Right atrium auricular region (tissue), 2 donors: ENCODE measurements at places on chromosomes 2 and 18. TPM values are rescaled to one million over a fixed set of nuclear protein-coding genes. Genes with fewer than 3 reads are reported as not detected.

The MFSD6 gene
- total RNA-seq: 57.2 TPM

The CCL20 gene
- not detected for total RNA-seq

The COLEC11 gene
- 27.8 TPM for total RNA-seq

The EMILIN1 gene
- 22.3 TPM for total RNA-seq

- peak overlapping the region; percentile 84 for H3K27ac ChIP-seq
- H3K36me3 ChIP-seq: no peaks in the 10 kb centered on the region
- H3K27me3 ChIP-seq: no peaks in the 10 kb centered on the region
- peaks cover 4% of the 10 kb centered on the region for H3K4me1 ChIP-seq
- H3K4me3 ChIP-seq: no peak overlapping the region
Observed at GRCh38 chr18:6728331-6728730, 1.2 kb upstream of the ARHGAP28 start.

DNA sequence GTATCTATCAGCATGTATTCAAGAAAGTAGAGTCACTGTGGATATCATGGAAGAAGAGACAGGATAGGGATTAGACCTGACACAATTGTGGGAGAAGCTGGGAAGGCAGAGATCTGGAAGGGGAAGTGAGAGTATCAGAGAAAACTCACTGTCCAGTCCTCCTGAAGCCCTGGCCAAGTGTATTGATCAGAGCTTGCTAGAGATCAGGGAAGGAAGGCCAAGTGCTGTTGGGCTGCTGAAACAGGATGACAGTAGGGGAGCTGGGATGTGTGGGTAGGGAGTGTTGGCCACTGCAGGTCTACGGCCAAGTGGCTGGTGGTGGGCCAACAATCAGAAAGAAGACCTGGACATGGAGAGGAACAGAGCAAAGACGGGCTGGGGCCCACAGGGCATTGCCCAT, 26.3 kb upstream of the TTR start:
- no peak overlapping the region for H3K27ac ChIP-seq
- H3K4me1 ChIP-seq: no peaks in the 10 kb centered on the region
- H3K4me3 ChIP-seq: no peak overlapping the region
- no peaks in the 10 kb centered on the region for H3K27me3 ChIP-seq
- no peaks in the 10 kb centered on the region for H3K36me3 ChIP-seq
- peak; percentile 32 for DNase-seq

- H3K27me3 ChIP-seq: no peaks in the 10 kb centered on the region
- no peaks in the 10 kb centered on the region for H3K36me3 ChIP-seq
- DNase-seq: no peak
Observed at GRCh38 chr2:21333684-21334083, 209.9 kb downstream of the TDRD15 start.

- no peaks in the 10 kb centered on the region for H3K4me1 ChIP-seq
- H3K36me3 ChIP-seq: no peaks in the 10 kb centered on the region
- DNase-seq: no peak
- no peak overlapping the region for H3K4me3 ChIP-seq
- peak overlapping the region; percentile 79 for H3K27ac ChIP-seq
- no peaks in the 10 kb centered on the region for H3K27me3 ChIP-seq
Observed at GRCh38 chr2:9984217-9984739, 32.8 kb downstream of the GRHL1 start.

GRCh38 chr2:212528106-212528856, 10.3 kb downstream of the ERBB4 start:
- no peaks in the 10 kb centered on the region for H3K36me3 ChIP-seq
- no peaks in the 10 kb centered on the region for H3K27me3 ChIP-seq
- no peak overlapping the region for H3K4me3 ChIP-seq
- H3K4me1 ChIP-seq: peaks cover 14% of the 10 kb centered on the region

DNA sequence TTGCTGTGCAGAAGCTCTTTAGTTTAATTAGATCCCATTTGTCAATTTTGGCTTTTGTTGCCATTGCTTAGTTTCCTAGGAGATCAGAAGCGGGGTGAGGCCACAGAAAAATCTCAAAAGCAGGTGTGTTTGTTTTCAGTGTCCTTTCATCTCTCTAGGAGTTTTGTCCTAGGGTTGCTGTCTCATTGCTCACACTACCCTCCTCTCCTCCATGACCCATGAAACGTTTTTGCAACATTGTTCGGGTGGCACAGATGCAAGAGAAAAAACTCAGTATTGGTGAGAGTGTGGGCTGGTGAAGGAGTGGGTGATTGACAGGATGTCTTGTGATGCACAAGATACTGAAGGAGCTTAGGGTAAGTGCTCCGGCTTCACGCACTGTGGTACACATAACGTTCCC, 103.6 kb downstream of the LYPD1 start:
- H3K36me3 ChIP-seq: no peaks in the 10 kb centered on the region
- no peak overlapping the region for H3K4me3 ChIP-seq
- H3K27me3 ChIP-seq: no peaks in the 10 kb centered on the region
- DNase-seq: no peak

GRCh38 chr2:16413285-16413684, 252.3 kb downstream of the CYRIA start:
- H3K4me3 ChIP-seq: no peak overlapping the region
- no peaks in the 10 kb centered on the region for H3K27me3 ChIP-seq
- no peaks in the 10 kb centered on the region for H3K36me3 ChIP-seq
- DNase-seq: peak; percentile 70
- H3K4me1 ChIP-seq: peaks cover 14% of the 10 kb centered on the region
- H3K27ac ChIP-seq: peak overlapping the region; percentile 79

- no peak overlapping the region for H3K4me3 ChIP-seq
- no peak for DNase-seq
- no peaks in the 10 kb centered on the region for H3K36me3 ChIP-seq
- peaks cover 5% of the 10 kb centered on the region for H3K4me1 ChIP-seq
- no peak overlapping the region for H3K27ac ChIP-seq
- no peaks in the 10 kb centered on the region for H3K27me3 ChIP-seq
Observed at GRCh38 chr2:68423966-68424650, 43.0 kb downstream of the FBXO48 start.

GRCh38 chr2:200966770-200967169, 3.3 kb upstream of the ORC2 start:
- peaks cover 18% of the 10 kb centered on the region for H3K4me1 ChIP-seq
- H3K36me3 ChIP-seq: no peaks in the 10 kb centered on the region
- H3K4me3 ChIP-seq: no peak overlapping the region
- no peak for DNase-seq

DNA sequence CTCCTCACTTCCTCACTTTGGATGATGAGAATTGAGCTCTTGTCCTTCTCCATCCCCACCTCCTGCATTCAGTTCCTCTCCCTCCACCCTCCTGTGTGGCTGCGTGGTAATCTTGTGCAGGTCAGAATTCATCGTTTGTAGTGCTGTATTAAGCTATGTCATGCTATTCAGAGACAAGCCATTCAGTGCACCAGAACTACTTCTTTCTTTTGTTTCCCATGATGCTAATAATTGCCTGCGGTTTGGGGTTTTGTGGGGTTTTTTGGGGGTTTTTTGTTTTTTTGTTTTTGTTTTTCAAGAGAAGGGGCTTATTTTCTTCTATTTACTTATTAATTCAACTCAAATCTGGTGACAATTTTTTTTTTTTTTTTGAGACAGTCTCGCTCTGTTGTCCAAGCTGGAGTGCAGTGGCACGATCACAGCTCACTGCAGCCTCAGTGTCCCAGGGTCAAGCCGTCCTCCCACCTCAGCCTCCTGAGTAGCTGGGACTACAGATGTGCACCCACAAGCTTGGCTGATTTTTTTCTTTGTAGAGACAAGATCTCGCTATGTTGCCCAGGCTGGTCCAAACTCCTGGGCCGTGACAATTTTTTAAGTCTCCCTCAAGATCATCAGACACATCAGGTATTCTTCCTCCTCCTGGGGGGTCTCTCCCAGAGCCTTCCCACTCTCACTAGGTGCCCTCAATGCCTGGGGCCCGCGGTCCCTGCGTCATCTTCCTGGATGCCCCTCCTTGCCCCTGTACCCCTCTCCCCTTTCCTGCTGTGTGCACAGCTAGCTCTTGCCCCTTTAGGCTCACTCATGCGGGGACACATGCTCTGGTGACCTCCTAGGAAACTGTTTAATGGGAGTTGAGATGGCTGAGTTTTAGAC, 37.8 kb downstream of the MAL start:
- no peaks in the 10 kb centered on the region for H3K27me3 ChIP-seq
- DNase-seq: no peak
- no peaks in the 10 kb centered on the region for H3K4me1 ChIP-seq
- H3K27ac ChIP-seq: no peak overlapping the region
- no peak overlapping the region for H3K4me3 ChIP-seq

- H3K27me3 ChIP-seq: no peaks in the 10 kb centered on the region
- H3K4me1 ChIP-seq: no peaks in the 10 kb centered on the region
- H3K36me3 ChIP-seq: no peaks in the 10 kb centered on the region
Observed at GRCh38 chr2:74454654-74455511, at the start of gene INO80B. TSS of gene INO80B (plus strand) at chr2:74455087. CDS start at chr2:74455117, 30 bp downstream.

DNA sequence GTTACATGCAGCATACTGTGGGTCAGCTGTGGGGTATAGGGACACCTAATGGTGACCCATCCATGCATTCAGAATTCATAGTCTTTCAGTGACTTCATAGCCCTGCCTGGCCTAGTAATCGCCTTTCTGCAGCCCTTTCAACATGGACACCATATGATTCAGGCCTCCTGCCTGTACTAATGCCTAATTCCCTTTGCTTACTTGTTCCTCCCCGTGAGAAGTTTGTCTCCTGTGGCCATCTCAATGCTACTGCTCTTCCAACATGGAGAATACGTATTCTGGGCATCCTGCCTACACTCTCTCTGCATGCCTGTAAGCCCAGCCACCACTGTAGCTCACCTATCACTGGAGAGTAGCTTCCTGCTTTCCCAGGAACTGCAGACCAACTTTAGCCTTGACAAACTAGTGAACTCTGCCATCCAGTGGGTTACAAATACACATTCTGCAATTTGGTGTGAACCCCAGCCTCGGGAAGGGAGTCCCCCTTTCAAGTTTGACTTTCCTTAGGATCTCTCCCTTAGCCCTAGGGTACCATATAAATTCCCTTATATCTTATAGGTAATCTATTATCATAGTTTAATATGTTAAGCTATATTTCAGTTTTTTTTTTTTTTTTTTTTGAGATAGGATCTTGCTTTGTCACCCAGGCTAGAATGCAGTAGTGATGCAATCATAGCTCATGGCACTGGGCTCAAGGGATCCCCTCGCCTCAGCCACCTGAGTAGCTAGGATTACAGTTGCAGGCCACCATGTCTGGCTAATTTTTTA, 22.3 kb downstream of the M1AP start:
- no peak overlapping the region for H3K4me3 ChIP-seq
- no peak for DNase-seq
- no peaks in the 10 kb centered on the region for H3K27me3 ChIP-seq

GRCh38 chr2:151765760-151766410, 31.6 kb upstream of the NEB start:
- no peaks in the 10 kb centered on the region for H3K36me3 ChIP-seq
- no peak overlapping the region for H3K4me3 ChIP-seq
